ENCODE measurements at places on chromosomes 2 and 18.

- DNase-seq = no peak
Observed at GRCh38 chr2:31032475-31032874, 105.8 kb downstream of the GALNT14 start.

DNA sequence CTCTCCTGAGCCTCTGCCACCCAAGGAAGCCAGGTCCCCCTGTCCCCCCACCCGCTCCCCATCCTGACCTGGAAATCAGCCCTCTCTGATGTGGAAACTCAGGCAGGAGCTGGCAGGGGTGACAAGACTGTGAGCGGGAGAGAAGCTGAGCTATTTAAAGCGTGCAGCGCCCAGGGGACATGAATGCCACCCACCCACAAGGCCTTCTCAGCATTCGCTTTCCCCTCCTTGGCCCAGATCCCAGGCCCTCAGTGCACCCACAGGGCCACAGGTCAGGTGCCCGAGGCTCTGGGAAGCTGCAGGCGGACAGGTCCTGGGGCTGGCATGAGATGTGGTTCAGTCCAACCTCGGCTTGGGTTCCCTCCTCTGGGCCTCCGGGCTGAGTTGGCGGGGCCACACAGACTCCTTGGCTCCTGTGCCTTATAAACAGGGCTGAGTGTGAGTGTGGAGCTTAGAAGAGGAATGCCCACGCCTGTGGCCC, 168.3 kb downstream of the SMAD7 start:
- no peak for DNase-seq

DNA sequence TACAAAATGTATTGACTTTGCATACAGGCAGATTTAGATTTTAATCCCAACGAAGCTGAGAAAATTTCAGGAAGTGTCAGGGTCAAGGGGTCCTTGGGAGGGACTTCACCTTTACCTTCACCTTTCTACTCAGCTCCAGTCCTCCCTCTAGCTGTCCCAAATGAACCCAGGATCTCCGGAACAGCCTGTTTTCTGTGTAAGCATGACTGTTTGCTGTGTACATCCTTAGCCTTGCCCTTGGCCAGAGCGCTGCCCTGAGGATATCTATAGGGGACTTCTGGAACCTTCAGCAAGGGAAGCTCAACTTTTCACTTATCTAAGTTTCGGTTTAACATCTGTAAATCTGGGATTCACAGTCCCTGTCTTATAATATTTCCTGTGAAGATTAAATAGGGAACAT, 246.8 kb upstream of the ST6GAL2 start:
- DNase-seq = no peak

- no peak for DNase-seq
Observed at GRCh38 chr2:100941646-100942240, 60.3 kb upstream of the RPL31 start.

- DNase-seq = peak; percentile 96
Observed at GRCh38 chr2:63588385-63589147, at the start of the genes MDH1 and WDPCP. Gene MDH1, plus strand, starts transcription at chr2:63588963. Its CDS starts 81 bp downstream, at chr2:63589044. Gene WDPCP, minus strand, starts transcription at chr2:63588477. Its CDS starts 206 bp downstream, at chr2:63588271.

DNA sequence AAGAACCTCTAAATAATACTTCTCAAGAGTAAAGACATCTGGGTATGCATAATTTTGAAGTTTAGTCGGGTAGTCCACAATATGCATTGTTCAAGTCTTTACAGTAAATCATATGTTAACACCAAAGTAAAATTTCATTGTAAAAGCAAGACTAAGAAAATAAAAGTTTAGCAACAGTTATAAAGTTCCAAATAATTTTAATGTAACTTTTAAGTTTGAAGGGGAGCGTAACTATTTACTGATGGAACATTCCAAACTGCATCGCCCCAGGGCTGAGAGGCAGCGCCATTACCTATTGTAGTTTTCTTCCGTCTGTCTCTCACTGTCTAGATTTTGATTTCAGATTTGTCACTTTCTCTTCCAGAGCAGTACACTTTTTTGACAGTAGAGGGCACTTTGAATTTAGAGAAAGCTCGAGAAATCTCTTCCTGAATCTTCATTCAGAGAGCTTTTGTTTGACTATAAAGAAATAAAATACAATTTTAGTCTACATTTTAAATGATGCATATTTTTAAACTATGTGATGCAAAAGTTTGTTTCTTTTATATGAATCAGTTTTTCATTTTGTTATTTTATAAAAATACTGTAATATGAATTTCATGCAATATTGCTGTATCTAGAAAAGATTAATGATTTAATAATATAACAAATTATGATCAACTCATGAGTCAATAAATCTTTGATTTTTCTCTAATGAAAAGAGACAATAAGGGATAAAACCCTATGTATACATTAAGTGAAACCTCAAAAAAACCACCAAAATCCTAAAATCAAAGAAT, 389.8 kb downstream of the FIGN start:
- peak; percentile 10 for DNase-seq

DNA sequence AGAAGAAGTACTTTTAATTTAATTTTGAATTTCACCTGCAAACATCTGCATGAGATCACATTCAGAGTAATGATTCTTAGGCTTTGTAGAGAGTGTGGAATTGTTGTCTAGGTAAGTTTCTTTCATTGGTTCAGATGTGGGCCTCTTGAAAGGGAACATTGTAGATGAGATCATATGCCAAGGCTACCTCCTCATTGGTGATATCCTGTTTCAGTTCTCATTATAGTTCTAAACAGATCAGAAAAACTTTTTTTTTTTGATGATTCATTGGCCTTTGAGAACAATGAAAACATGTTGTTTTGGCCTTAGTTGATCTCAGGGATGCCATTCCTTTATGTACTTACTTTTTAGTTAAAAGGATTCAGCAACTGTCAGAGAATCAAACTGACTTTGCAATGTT, 44.5 kb downstream of the EML6 start:
- no peak for DNase-seq

DNA sequence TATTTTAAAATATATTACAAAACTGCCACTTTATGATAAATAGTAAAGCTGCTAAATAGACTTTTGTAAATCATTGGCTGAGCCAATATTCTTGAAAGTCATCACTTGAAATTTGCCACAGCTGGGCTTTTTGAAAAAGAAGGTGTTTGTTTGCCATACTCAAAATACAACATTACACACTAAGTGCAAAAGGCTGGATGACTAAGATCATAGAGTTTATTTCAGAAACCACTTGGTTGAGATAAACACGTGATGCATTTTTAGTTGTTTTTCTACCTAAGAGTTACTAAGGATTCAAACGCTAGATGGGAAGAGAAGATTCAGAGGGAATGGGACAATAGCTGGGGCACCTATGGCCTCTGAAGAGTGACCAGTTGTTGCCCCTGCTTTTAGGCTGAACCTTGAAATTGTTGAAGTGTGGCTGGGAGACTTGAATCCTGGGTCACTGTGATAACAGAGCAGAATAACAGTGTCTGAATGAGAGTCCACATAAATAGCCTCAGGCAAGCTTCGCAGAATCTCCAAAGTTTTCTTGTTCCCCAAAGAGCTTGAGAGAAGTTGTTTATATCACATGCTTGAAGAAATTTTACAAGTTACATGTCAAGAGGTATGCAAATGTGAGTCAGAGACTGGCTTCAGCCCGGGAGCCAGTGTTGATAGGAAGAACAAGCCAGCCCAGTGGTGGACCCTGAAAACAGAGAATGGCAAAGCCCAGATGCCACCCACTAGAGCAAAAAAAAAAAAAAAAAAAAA, 409.8 kb downstream of the GPD2 start:
- DNase-seq = no peak

DNA sequence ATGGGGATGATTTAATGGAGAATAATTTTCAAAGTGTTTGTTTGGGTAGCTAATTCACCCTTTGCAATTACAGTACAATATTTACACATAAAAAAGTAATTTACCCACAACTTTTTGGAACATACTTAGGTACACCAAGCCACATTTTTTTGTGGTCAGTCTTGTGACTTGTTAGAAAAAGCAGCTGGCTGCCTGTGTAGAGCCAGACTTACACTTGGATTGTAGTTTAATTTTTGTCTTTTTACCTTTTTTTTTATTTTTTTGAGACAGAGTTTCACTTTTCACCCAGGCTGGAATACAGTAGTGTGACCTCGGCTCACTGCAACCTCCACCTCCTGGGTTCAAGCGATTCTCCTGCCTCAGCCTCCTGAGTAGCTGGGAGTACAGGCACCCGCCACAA, 45.4 kb downstream of the RALBP1 start:
- DNase-seq = no peak

GRCh38 chr18:68275616-68276015, 439.3 kb downstream of the TMX3 start:
- DNase-seq = no peak

GRCh38 chr2:32478889-32479620, 122.2 kb downstream of the BIRC6 start:
- DNase-seq = no peak
